ENCODE measurements at places on chromosomes 12 and 14.
A peak's percentile ranks its signal among the peaks of the same experiment; 100 is the strongest.

DNA sequence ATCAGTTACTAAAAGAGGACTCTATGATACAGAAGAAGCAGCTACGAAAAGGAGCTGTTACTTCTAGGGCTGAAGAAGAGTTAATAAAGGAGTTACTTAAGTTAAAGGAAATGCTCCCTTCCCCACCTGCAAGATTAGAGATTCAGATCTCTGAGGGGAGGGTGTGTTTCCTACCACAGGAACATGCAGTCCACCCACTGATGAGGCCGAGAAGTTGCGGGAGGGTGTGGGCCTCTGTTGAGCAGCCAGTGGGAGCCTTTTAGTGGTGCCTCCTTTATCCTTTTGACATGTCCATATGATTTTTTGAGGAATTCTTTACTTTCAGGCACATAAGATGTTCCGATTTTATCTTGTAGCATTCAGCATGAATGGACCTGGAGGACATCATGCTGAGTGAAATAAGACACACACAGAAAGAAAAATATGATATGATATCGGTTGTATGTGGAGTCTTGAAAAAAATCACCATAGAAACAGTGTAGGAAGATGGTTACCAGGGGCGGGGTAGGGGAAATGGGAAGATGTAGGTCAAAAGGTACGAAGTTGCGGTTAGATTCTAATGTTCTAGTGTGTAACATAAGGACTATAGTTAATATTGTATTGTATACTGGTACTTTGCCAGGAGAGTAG is 4.4 kb upstream of the M6PR start:
- no peak for DNase-seq

- DNase-seq, result no peak
These were observed 688 bp downstream of the C12orf71 start for GRCh38 chr12:27081668-27082111.

GRCh38 chr14:24068711-24069410 is 2.5 kb upstream of the CPNE6 start:
- no peak for DNase-seq

GRCh38 chr12:42587601-42588523 is 1.7 kb downstream of the PRICKLE1 start:
- no peak for DNase-seq

DNA sequence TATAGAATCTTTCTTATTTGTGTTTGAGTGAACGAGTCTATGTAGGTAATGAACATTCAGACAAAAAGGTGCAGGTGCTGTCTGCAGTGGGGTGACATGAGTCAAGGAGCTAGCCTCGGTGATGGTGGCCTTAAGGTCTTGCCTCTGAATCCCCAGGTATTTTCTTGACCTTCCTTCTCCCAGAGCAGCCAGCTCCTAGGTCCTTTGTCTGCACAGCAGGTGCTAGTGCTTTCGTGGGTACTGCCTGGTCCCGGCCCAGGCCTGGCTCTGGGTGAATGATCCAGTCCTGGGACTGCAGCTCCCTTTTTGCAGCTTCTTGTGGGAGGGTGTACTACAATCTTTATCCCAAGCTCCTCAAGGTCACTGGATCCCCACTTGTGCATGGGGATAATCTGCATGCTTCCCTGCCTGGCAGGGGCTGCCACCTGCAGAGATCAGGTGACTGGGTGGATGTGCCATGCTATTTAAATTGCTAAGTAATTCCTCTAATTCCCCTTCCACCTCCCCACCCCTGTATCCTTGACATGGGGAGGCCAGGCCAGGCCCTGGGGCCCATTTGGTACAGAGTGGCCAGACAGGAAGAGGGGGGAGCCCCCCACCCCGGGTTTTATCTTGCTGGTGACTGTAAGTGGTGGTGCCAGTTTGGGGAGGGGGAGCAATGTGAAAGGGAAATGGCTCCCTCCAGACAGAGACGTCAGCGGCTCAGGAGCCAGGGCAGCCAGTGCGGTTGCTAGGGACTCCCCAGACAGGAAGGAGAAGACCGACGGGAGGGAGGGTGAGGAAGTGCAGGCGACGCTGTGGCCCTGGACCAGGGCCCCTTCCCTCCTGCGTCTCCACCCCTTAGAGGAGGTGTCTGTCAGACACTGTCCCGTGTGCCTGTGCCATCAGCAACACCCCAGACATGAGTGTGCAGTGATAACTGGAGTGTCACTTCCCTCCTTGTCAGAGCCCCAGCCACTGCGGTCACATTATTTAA is 6.7 kb downstream of the VASH1 start:
- DNase-seq, result peak; percentile 35

DNA sequence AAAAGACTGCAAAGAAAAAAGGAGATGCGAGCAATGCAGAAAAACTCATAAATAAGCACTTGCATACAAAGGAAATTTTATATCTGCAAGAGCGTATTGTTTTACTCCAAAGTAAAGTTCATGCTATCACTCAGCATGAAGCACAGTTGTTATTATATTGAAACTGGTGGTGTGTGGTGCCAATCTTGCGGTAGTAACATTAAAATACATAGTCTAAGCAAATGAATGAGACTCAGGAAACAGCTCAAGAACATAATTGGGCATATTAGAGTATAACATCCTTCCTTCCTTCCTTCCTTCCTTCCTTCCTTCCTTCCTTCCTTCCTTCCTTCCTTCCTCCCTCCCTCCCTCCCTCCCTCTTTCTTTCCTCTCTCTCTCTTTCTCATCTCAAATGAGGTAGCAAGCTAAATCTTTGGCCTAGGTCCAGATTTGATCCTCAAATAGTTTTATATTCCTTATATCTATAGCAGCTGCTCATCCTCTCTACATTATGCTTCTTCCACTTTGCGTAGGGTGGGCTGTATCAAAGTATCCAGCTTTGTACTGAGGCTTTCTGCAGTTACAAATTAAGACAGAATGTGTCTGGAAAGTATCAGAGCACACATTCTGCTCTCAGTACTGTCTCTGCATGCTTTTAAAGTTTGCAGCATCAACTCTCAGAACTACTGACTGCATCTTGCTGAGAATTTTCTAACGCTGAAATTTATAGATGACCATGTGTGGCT is 718.3 kb downstream of the RERGL start:
- DNase-seq, result no peak

DNA sequence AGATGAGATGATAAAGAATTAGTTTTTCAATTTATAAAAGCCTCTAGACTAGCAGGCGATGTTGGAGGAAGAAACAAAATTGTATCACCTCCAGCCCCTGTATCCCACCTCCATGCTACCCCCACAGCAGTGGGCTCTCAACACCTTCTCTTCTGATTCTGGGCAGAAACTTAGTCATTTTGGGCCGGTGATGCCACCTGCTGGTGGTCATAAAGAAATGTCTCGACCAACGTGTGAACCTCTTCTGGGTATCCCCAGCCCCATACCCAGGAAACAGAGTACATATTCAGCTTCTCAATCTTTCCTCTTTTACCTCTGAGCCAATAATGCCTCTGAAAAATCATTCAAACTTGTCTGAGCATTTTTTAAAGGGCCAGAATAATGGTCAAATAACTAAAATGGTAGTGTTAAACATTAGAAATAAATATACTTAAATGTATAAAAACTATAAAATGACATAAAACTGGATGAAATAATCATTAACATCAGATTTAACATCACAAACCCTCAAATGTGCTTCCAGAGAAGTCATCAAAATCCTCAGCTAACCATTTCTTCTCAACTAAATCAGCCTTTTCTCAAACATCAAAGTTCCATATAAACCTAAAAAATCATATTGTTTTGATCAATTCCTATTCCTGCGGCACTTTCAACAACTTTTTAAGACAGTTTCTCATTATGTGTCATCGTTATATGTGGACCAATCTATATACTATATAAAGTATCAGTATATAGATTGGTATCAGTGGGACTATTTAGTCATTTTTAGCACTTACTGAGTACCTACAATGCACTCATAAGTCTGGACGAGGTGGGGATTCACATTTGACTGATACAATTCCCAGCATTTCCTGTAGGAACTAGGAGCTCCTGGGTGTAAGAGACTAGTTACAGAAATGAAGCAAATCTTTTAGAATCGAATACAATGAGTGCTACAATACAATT is 69.4 kb downstream of the ATXN2 start:
- peak; percentile 22 for DNase-seq

DNA sequence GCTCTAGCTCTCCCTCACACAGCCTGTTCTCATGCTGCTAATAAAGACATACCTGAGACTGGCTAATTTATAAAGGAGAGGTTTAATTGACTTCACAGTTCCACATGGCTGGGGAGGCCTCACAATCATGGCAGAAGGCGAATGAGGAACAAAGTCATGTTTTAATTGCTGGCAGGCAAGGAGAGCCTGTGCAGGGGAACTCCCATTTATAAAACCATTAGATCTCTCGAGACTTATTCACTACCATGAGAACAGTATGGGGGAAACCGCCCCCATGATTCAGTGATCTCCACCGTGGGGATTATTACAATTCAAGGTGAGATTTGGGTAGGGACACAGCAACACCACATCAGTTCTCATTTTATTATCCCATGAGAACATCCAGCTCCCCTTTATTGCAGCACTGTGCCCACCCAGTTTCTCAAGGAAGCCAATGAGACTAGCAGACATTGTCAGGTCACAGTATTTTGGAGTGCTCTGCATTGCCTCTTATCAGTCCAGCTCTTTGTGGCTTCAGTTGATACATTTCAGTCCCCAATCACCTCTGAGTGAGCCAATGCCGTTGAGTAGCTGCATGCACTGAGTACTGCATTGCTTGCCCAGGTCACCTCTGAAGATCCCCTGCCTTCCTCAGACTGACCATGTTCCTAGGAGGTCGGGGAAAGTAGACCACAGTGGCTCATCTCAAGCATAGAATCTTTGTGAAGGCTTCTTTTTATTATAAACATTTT is 131.2 kb downstream of the CRADD start:
- DNase-seq, result no peak

DNA sequence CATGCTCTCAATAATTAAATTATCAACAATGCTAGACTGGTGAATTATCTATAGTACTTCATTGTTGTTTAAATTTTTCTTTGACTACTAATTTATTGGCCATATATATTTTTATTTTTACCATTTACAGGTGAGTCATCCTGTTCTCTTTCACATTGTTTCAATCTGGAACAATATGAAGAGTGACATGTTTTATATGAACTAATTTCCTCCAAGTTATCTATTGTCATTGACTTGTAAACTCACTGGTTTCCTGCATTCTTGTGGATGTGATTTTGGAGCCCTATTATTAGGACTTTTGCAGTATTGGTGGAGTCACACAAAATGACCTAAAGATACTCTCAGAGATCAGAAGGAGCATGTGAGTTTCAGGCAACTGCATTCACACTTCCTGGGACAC is 297.7 kb downstream of the AEBP2 start:
- no peak for DNase-seq

DNA sequence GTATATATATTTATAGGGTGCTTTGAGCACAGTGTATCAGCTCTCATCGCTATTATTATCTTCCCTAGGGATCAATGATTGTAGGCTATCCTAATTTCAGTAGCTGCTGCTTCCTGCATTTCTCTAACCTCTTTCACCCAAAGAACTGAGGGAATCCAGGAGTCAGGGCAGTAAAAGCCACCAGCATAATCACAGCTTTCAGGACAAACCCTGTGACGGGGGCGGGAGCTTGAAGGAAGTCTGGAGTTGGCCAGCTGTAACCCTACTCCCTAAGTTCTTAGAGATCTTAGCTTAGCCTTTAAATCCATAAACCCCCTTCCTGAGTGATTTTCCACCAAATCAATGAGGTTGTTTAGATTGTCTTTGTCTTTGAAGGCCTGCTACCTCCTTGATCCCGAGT is 33.7 kb downstream of the FLVCR2 start:
- no peak for DNase-seq

- DNase-seq, result no peak
These were observed 177.7 kb downstream of the CCDC91 start for GRCh38 chr12:28367993-28368392.

DNA sequence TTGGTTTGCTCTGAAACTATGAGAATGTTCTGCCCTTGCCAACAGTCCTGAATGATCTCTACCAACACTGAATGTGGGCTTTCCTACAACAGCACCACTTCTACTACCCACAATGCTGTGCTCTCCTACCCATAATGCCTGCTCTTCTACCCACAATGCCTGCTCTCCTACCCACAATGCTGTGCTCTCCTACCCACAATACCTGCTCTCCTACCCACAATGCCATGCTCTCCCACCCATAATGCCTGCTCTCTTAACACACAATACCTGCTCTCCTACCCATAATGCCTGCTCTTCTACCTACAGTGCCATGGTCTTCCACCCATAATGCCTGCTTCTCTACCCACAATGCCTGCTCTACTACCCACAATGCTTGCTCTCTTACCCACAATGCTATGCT is 92.3 kb downstream of the KCNK13 start:
- DNase-seq, result no peak

DNA sequence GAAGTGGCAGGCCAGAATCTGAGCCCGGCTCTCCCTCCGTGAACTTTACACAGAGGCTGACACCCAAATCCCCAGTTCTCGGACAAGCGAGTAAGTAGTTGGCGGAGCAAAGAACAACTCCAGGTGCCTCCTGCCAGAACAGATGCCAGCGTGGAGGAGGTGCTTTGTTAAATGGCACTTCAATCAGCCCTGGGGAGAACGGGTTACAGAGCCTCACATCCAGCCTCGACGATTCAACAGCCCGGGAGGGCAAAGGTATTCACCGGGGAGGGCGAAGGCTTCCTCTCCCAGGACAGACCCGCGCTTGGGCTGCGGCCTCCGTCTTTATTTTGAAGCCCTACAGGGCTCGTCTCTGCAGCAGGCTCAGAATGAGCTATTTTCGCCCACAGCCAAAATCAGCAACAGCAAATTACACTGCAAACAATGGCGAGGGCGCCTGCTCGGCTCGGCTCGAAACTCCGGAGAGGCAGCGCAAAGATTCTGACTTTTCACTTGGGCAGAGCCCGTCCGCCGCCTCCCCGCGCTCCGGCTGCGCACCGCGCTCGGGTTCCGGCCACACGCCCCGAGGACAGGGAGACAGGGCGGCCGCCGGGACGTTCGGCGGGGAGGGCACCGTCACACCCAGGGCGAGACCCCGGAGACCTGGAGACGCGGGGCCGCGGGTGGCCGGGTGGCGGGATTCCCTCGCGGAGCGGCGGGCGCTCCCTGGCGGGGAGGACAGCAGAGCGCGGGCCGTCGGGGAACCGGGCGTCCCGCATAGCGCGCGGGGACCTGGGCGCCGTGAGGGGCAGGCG is 811 bp downstream of the TMCC3 start:
- peak; percentile 24 for DNase-seq

DNA sequence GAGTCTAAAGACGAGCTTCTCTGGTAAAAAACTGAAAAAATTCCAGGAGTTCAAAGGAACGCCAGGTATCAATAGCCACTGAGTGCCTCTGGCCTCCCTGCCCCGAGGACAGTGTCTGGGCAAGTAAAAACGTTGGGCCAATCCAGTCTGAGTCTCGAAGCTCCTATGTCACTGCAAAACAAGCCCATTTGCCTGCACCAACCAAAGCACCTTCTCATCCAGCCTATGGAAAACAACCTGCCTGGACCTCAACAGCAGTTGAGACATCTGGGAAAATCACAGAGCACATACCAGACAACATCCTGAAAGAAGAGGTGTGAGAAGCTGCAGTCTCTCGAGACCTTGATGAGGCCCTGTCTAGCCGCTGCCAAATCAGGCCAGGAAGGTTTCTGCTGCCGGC is 56.6 kb downstream of the RNF34 start:
- no peak for DNase-seq

- no peak for DNase-seq
These were observed 85.4 kb upstream of the PLXNC1 start for GRCh38 chr12:94062796-94063635.
